Activated CD4-positive, alpha-beta T cell treated with anti-CD3 and anti-CD28 coated beads, Interleukin-2, amount 10 ng/mL, durations not matched to agents 24 days and 14 days (primary cell): ENCODE measurements at places on chromosomes 6 and 20. TPM values are rescaled to one million over a fixed set of nuclear protein-coding genes. Genes with fewer than 3 reads are reported as not detected.

The ADGB gene
- not detected in 2 replicates for total RNA-seq

The BCAS4 gene
- total RNA-seq, result 7.2 and 8.4 TPM in 2 replicates

DNA sequence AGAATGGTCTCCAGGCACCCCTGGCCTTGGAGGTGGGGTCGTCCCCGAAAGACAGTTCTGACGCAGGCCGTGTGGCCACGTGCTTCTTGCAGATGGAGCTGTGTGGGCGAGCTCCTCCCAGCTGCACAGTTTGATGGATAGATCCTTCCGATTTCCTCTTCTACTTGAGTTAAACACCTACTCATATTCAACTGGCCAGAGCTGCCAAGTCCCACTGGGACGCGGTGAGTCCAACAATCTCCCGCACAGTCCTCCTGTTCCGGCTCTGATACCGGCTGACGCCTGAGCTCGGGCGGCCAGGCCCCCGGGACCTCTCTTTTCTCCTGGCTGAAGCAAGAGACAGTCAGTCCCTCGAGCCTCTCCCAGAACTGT, 57.9 kb upstream of the DACT2 start:
- no peak overlapping the region for H3K27ac ChIP-seq
- H3K36me3 ChIP-seq, result peaks cover 3% of the 10 kb centered on the region
- no peak overlapping the region for H3K4me3 ChIP-seq
- DNase-seq, result no peak
- H3K4me1 ChIP-seq, result no peaks in the 10 kb centered on the region
- no peaks in the 10 kb centered on the region for H3K27me3 ChIP-seq

- peaks cover 14% of the 10 kb centered on the region for H3K36me3 ChIP-seq
- peaks cover 22% of the 10 kb centered on the region for H3K4me1 ChIP-seq
- no peaks in the 10 kb centered on the region for H3K27me3 ChIP-seq
- no peak for DNase-seq
- H3K4me3 ChIP-seq, result no peak overlapping the region
These were observed 33.1 kb downstream of the SCAF8 start for GRCh38 chr6:154766288-154766687.

DNA sequence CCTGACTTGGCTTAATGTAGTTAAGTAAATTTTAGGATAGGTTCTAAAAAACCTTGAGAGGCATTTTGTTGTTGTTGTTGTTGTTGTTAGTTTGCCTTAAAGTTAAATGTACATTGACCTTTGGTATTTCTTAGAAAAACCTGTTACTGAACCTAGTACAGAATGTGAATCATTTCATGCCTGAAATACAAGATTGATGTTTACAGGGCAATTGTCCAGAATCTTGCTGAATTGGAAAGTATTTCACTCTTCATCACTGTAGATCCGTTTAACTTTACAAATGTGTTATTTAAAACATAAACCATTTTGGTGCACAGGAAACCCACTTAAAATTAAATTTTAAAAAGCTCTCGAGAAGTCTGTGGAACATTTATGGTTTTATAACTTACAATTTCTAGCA, 75.0 kb downstream of the CEP57L1 start:
- no peaks in the 10 kb centered on the region for H3K36me3 ChIP-seq
- H3K27me3 ChIP-seq, result peaks cover 3% of the 10 kb centered on the region
- DNase-seq, result no peak

DNA sequence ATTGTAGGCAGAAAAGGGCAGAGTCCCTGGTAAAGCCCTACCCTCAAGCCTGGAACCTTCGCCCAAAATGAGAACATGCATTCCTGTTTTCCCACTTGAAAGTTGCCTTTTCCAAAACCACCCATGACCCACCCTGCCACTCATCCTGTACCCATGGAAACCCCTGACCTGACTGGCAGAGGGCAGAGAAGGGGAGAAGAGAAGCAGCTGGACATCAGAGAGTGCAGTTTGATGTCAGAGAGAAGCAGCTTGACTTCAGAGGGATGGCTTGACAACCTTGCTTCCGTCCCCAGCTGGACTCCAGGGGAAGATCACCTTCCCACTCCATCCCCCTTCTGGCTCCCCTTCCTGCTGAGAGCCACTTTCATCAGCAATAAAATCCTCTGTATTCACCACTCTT, 123.6 kb upstream of the SHLD1 start:
- H3K4me3 ChIP-seq, result no peak overlapping the region
- no peaks in the 10 kb centered on the region for H3K27me3 ChIP-seq
- peaks cover 2% of the 10 kb centered on the region for H3K4me1 ChIP-seq
- H3K27ac ChIP-seq, result no peak overlapping the region

The PGC gene
- not detected in 2 replicates for total RNA-seq

DNA sequence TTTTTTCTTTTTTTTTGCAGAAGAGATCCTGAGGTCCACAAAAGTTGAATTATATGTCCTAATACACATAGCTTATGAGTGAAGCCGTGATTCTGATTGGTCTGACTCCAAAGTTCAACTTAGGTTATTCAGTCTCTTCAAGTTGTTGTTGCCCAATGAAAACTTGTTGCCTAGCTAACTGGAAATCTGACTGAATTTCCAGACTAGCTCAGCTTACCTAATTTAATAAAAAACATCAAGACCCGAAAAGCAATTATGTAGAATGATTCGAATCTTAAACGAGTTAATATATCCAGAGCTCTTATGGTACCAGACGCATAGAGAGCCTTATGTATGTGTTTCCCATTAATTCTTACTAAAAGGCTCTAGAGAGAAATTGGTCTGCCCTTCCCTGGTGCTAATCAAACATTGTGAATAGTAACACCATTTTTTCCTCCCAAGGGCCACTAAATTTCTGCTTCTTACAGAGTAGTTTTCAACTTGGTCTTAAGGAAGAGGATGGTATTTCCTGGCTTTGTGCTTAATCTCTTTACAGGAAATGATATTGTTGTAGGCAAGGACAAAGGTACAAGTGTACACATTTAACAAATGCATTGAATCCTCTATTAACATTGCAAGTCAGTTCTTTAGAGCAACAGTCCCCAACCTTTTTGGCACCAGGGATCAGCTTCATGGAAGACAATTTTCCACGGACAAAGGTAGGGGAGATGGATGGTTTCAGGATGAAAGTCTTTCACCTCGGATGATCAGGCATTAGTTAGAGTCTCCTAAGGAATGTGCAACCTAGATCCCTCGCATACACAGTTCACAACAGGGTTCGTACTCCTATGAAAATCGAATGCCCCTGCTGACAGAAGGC, 107.9 kb downstream of the TSHZ2 start:
- H3K27ac ChIP-seq, result peak overlapping the region; percentile 63
- no peaks in the 10 kb centered on the region for H3K27me3 ChIP-seq
- no peak for DNase-seq
- peaks cover 26% of the 10 kb centered on the region for H3K4me1 ChIP-seq
- peak overlapping the region; percentile 6 for H3K4me3 ChIP-seq

The SNAI1 gene
- total RNA-seq, result 1.6 and 2.3 TPM in 2 replicates

- no peaks in the 10 kb centered on the region for H3K27me3 ChIP-seq
- H3K4me1 ChIP-seq, result no peaks in the 10 kb centered on the region
- H3K36me3 ChIP-seq, result no peaks in the 10 kb centered on the region
- DNase-seq, result no peak
These were observed 493.5 kb upstream of the FLRT3 start for GRCh38 chr20:14830899-14831298.

DNA sequence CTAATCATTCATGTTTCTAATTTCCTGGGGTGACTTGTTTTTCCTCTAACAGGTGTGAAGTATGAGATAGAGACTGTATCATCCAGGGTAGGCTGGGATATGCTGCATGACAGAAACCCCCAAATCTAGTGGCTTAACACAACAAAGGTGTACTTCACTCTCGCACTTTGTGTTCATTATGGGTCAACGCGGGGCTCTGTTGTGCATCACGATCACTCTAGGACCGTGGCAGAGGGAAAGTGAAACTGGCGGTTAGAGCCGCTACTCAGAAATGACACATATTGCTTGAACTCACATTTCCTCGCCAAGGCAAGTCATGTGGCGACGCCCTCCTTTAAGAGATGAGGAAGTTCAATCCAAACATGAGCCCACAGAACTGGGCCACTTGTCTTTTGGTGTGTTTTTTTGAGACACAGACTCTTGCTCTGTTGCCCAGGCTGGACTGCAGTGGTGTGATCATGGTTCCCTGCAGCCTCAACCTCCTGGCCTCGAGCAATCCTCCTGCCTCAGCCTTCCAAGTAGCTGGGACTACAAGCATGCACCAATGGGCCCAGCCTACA, 41.3 kb downstream of the PCNA start:
- peak overlapping the region; percentile 94 for H3K27ac ChIP-seq
- H3K27me3 ChIP-seq, result no peaks in the 10 kb centered on the region
- peaks cover 50% of the 10 kb centered on the region for H3K4me1 ChIP-seq
- peak overlapping the region; percentile 80 for H3K4me3 ChIP-seq
- DNase-seq, result peak; percentile 95
- no peaks in the 10 kb centered on the region for H3K36me3 ChIP-seq

The GTF3C6 gene
- 145 and 146 TPM in 2 replicates for total RNA-seq

DNA sequence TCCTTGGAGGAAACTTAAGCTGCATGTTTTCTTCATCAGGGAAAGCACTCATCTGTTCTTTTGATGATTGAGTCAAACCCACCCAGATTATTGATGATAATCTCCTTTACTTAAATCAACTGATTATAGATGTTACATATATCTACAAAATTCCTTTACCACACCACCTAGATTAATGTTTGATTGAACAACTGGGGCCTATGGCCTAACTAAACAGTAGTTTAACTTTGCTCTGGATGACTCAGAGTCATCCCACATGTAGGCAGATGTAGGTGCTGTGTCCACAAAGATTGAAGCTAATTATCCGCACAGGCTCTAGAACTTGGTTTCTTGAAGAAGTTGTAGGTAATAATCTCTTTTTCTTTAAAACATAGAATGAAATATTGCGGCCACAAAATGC, 42.2 kb downstream of the PKIB start:
- no peaks in the 10 kb centered on the region for H3K27me3 ChIP-seq
- H3K4me1 ChIP-seq, result no peaks in the 10 kb centered on the region
- no peak overlapping the region for H3K4me3 ChIP-seq
- H3K36me3 ChIP-seq, result no peaks in the 10 kb centered on the region
- DNase-seq, result no peak

DNA sequence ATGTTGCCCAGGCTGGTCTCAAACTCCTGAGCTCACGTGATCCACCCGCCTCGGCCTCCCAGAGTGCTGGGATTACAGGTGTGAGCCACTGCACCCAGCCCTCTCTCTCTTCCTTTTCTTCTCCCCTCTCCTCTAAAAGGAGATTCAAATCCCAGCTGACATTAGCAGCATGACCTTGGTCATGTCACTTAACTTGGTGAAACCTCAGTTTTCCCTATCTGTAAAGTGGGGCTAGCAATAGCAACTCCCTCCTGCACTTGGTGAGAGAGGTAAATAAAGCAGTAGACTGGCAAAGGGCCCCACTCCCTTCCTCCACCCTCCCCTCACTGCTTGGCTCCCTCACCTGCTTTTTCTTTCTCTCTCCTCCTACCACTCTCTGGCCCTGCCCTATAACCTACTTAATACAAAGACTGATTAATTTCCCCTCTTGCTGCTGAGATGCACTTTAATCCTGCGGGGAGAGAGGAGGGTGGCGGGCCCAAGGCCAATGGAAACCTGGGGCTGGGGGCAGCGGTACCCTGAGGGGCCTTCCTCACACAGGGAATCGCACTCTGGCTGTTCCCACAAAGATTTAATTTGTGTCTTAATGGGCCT, 54.2 kb upstream of the ZFAND3 start:
- peaks cover 4% of the 10 kb centered on the region for H3K27me3 ChIP-seq
- no peak overlapping the region for H3K27ac ChIP-seq
- H3K36me3 ChIP-seq, result no peaks in the 10 kb centered on the region
- DNase-seq, result no peak
- H3K4me1 ChIP-seq, result peaks cover 5% of the 10 kb centered on the region

- no peak overlapping the region for H3K4me3 ChIP-seq
- H3K4me1 ChIP-seq, result no peaks in the 10 kb centered on the region
- DNase-seq, result no peak
- peaks cover 14% of the 10 kb centered on the region for H3K27me3 ChIP-seq
- no peaks in the 10 kb centered on the region for H3K36me3 ChIP-seq
These were observed 29.3 kb upstream of the CTAGE9 start for GRCh38 chr6:131740161-131740560.

DNA sequence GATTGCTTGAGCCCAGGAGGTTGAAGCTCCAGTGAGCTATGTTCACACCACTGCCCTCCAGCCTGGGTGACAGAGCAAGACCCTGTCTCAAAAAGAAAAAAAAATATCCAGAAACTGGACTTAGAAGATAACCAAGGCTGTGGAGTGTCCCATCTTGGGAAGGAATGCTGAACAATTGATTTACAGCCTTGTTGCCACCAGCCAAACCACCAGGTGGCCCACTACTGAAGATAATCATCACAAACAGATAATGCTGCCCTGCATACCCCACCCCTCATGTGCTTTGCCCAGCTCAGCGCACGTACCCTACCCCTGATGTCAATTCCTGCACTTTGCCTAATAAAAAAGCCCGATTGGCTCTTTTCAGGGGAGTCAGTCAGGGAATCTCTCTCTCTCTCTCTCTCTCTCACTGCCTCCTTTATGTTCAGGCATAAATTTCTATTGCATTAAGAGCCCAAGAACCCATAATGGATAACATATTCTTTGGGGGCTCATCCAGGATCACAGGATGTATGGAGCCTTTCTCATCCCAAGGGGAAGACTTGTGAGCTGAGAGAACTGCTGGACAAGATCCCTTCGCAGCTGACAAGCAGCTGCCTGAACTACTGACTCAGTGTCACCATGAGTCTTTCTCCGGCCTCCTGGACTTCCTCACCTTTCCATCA, 166.4 kb downstream of the CD24 start:
- H3K36me3 ChIP-seq, result no peaks in the 10 kb centered on the region
- H3K27me3 ChIP-seq, result peaks cover 2% of the 10 kb centered on the region
- no peaks in the 10 kb centered on the region for H3K4me1 ChIP-seq
- H3K27ac ChIP-seq, result no peak overlapping the region
- no peak for DNase-seq
- H3K4me3 ChIP-seq, result no peak overlapping the region

DNA sequence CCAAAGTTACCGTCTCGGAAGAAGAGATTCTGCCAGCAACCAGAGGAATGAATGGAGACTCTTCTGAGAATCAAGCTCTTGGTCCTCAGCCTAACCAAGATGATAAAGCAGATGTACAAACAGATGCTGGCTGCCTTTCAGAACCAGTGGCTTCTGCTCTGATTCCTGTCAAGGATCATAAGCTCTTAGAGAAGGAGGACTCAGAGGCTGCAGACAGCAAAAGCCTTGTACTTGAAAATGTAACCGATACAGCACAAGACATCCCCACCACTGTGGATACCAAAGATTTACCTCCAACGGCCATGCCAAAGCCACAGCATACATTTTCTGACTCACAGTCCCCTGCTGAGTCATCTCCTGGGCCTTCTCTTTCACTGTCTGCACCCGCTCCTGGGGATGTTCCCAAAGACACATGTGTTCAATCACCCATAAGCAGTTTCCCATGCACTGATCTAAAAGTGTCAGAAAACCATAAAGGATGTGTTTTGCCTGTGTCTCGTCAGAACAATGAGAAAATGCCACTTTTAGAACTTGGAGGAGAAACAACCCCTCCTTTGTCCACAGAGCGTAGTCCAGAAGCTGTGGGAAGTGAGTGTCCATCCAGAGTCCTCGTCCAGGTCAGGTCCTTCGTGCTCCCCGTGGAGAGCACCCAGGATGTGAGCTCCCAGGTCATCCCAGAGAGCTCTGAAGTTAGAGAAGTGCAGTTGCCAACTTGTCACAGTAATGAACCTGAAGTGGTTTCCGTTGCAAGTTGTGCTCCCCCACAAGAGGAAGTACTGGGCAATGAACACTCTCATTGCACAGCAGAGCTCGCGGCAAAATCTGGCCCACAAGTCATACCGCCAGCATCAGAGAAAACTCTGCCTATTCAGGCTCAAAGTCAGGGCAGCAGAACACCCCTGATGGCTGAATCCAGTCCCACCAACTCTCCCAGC, 109.6 kb downstream of the RTN4IP1 start:
- H3K4me3 ChIP-seq, result peak overlapping the region; percentile 80
- H3K27ac ChIP-seq, result peak overlapping the region; percentile 97
- H3K36me3 ChIP-seq, result peaks cover 7% of the 10 kb centered on the region
- peaks cover 59% of the 10 kb centered on the region for H3K4me1 ChIP-seq
- H3K27me3 ChIP-seq, result no peaks in the 10 kb centered on the region
- DNase-seq, result peak; percentile 92
